Activated T-cell treated with anti-CD3 and anti-CD28 coated beads for 1 hour (primary cell): ENCODE measurements at places on chromosomes 3 and 15.

- DNase-seq = no peak
These were observed 12.2 kb upstream of the SEC61A1 start for GRCh38 chr3:128040041-128040440.

DNA sequence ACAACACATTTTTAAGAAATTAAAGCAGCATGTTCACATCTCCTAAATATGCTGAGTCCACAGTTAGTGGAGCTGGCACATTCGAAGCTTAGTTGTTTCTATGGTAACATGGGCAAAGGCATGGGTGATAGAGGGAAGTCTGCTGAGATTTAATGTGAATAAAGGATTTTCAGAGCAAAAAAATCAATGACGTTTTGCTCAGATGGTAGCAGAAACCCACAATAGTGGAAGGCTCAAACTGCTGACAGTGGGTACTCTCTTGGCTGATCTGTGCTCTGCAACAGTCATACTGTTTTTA, 795.1 kb upstream of the ARPP21 start:
- no peak for DNase-seq

- no peak for DNase-seq
These were observed 97.3 kb upstream of the ARHGEF3 start for GRCh38 chr3:56899078-56899477.

DNA sequence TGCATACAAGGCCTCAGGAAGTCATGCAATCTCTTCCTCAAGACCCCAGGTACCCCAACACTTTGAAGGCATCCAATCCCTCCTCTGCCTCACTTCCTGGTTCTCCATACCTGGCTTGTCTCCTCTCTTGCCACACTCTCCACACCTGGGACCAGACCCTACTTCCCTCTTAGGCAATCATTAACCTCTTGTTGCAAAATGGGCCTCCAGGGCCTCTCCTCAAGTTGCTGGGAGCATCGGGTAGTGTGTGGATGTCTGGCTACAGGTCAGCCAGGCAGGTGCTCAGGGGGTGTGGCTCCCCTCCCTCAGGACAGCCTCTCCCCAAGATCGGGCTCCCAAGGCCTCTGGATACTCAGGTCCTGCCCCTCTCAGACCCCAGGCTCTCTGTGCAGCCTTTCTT, 8.6 kb downstream of the PLA2G4E start:
- DNase-seq = no peak
